ENCODE measurements at places on chromosomes 6 and 20.

- no peak for DNase-seq
These were observed 98.1 kb downstream of the HIVEP2 start for GRCh38 chr6:142846883-142847287.

- DNase-seq: no peak
These were observed 34.3 kb downstream of the RGS17 start for GRCh38 chr6:153096792-153097191.

- no peak for DNase-seq
These were observed 68.4 kb downstream of the ID4 start for GRCh38 chr6:19905584-19905983.

DNA sequence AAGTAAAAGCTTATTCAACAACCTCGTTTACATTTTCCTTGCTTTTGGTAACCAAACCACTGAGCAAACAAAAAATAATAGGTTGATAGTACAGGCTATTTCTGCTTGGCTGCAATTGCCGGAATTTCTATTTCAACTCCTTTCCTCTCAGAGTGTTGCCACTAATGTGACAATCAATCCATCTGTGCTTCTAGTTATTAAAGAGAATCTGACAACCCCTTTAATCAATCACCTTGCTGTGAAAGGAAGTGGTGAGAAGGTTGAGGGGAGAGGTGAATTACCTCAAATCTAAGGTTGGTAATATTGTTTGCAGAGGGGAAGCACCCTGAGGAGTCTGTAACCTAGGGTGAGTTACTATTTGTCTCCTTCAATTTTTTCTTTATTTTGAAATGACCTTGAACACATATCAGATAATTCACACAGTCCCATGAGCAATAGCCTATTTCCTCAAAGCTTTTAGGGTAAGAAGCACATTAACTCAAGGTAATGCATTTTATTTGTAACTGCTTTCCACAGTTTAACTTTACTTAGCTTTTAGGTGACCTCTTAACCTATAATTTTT is 603.4 kb downstream of the MMUT start:
- no peak for DNase-seq

GRCh38 chr6:149851461-149852110 is 12.6 kb downstream of the LRP11 start:
- no peak for DNase-seq

DNA sequence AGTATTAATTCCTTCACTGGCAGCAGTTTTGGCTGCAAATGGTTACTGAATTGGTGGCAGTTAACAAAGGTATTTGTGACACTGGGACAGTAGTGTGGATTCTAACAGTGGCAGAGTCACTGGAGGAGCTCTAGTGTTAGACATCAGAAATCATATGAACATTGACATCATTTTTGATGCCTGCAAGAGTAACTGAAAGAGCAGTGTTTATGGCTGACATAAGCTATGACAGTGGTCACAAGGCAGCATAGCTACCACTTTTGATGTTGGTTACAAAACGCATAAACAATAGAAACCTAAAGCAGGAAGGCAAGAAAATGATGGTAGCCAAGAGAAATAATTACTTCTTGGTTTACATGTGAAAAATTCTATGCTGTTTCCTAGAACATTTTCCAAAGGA is 326.7 kb upstream of the MAN1A1 start:
- no peak for DNase-seq

DNA sequence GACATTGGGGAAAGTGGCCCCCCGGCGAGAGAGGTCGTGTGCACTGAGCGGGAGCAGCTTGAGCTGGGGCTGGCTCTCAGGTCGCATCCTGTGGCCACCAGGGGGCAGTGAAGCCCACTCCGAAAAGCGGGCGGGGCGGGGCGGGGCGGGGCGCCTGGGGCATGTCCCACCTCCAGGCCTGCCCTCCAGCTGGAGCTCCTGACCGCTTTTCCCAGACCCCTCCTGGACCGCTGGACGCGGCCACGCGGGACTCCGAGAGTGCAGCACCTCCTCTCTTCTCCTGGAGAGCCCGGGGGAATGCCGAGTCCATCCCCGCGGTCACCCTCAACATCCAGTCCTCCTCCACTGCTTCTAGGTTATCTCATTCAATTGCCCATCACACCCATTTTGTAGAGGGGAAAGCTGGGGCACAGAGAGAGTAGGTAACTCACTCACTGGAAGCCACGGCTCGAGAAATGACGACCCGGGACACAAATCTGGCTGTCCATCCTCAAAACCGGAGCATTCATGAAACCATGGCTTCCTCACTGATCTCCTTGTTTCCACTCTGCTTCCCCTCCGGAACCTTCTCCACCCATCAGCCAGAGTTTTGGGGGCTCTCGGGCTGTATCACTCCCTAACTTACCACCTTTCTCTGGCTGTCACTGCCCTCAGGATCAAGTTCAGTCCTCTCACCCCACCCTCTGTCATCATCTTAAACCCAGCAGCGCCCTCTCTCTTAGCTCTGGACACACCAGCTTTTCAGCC is 24.1 kb downstream of the COX4I2 start:
- peak; percentile 53 for DNase-seq

GRCh38 chr6:2507521-2508037 is 243.1 kb downstream of the MYLK4 start:
- no peak for DNase-seq

DNA sequence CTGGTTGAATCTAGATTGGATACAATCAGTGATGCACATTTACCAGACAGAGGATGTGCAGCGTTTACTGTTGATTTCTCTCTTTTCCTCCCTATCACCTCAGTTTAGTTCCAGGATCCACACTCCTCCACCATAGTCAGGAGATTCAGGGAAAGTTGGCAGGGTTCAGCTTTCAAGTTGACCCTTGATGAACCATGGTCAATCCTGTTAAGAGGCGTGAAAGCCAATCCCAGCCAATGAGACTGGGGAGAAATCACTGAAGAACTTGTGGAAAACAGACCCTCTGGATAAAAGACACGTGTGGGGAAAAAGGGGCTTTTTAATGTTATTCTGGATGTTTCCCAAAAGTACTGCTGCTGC is 19.2 kb upstream of the SCP2D1 start:
- no peak for DNase-seq

GRCh38 chr6:113439866-113440265 is 417.3 kb upstream of the MARCKS start:
- DNase-seq: no peak

DNA sequence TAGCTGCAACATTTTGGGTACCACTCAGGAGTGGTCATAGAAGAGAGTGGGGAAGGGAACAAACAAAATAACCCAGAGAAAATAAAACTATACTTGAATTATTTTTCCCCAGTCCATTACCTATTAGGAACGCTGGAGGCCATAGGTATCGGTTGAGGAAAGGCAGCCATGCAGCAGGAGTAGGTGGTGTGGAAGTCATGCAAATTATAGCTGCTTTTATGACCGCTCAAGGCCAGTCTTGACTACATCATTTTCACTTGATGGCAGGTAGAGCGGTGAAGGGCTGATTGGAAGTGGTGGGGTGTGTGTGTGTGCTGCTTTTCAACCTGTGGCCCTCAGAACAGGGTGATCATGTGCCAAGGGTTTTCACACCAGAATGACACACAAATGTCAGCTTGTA is 36.5 kb upstream of the KIF13A start:
- DNase-seq: no peak

DNA sequence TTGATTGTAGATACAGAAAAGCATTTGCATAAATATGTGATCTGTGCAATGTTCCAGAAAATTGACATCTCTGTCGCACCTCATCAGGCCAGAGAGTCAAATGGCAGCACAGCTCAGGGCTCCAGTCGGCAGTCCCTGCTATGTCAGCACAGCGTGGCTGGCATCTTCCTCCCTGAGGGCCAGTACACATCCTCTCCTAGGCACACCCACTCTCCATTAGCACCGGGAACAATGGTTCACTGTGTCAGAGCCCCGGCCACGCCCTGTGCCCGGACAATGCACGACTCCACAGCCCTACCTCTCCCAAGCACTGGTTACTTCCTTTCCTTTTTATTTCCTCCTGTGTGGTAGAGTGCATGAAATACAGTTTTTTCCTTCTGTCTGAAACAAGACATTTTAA is 114.9 kb downstream of the FOXC1 start:
- no peak for DNase-seq

DNA sequence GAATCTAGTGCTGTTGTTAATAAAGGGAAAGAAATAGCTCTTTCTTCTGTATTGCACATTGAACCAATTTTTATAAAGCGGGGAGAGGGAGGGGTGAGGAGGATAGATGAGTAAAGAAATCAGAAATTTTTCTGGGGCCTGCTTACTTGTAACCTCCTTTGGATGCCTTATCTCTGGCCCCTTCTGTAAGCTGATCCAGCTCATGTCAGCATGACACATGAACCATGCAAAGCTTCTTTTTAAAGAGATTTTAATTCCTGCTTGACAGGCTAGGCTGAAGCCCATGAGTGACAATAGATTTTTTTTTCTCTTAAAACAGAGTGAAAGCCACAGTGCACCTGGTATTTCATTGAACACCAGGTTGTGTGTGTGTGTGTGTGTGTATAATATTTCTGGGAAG is 325.3 kb downstream of the PRL start:
- no peak for DNase-seq

DNA sequence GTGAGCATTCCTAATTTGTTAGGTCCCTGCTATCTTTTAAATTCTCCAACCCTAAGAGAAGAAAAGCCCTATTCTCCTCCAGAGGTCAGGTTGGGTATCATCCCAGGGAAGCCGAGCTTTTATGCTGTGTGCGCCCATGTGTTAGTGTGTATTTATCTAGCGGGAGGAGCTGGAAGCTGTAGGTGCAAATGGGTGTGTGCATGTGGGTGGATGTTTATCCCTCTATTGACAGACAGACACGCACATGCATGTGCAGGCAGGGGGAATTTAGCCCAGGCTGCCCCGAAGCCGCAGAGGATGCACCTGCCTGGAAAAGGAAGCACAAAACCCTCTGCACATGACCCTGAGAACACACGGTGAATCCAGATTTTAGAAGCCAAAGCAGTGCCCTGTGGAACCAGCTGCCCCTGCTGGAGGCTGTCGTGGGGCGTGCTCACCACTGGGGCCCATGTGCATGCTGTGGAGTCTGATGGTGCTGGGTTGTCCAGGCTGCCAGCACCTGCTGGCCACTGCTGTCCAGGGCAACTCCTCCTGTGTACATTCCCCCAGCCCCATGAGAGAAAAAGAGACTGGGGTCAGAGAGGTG is 397.5 kb downstream of the TAF4 start:
- no peak for DNase-seq

GRCh38 chr6:8857160-8857559 is 421.8 kb upstream of the SLC35B3 start:
- no peak for DNase-seq

DNA sequence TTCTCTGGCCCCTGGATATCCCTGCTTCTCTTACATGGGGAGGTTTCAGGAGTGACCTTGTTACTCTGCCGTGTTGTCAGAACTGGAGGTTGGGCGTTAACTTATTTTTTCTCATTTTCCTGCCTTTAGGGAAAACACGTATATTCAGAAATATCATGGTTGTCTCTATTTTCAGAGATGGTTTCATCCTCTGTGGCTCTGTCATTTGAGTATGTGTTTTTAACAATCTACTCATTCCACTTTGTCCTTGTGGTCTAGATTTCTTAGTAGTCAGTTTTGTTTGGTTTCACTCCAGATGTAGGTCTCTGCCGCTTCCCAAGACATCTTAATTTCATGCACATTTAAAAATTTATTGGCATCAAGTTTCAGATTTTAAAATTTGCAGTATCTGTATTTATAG is 45.9 kb downstream of the KCNS1 start:
- DNase-seq: no peak

DNA sequence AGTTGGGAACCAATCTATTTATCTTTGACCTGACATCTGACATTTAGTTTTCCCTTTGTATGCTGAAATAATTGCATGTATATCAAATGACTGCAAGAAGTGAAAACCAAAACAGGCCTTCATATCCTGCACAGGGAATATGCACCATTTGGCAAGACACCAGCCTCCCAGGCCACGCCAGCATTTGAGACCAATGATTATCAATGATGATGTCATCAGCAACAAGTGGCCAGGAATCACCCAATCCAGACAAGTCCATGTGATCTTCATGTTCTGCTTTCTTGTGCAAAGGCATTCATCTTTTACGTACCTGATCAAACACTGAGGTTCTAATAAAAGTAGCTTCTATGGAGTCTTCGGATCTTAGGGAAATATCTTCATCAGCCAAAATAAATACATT is 107.4 kb upstream of the TENT5A start:
- no peak for DNase-seq

- no peak for DNase-seq
These were observed 30.9 kb upstream of the ENPP5 start for GRCh38 chr6:46201702-46202101.

DNA sequence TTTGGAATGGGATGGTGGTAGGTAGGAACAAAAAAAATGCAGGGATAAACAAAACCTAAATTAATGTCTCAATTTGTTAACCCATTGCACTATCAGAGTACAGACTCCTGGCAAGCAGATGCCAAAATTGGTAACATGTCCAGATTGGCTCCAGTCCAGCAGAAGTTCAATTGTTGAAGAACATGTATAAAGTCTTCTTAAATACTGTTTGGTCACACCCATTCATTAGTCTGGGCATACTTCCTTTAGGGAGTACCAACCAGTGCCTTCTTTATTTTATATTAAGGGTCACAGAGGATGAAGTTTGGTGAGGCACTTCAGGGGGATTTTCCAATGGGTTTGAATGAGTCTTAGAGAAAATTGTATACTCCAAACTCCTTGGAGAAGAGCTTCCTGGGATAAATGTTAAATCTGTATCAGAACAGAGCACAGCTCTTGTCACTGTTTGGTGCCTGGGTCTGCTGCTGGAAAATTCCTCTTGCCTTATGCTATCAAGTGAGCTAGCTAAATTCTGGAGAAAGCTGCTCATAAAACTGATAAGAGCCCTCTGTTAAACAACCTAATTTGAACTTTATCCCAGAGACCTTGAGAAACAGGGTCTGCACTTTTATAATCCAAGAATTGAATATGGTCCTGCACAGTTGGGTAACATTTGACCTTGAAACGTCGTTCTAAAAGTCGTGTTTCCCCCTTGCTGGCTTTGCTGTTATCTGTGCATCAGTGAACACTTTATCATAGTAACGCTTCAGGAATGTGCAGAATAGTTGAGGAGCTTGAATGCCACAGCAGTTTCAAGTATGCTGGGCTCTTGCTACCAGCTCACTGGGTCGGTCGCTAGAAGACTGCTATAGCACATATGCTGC is 334.1 kb upstream of the CITED2 start:
- DNase-seq: no peak

- no peak for DNase-seq
These were observed 17.8 kb upstream of the ASF1A start for GRCh38 chr6:118876198-118876597.

Data from stimulated activated CD4-positive, alpha-beta T cell treated with anti-CD3 and anti-CD28 coated beads, TNF-alpha, amount 100 ng/mL, for 48 hours (primary cell).